ENCODE measurements at places on chromosomes 7 and 10.

- DNase-seq: no peak
Observed at GRCh38 chr10:26156019-26156418, 60.6 kb upstream of the GAD2 start.

- no peak for DNase-seq
Observed at GRCh38 chr10:78552261-78552811, 516.4 kb upstream of the ZMIZ1 start.

DNA sequence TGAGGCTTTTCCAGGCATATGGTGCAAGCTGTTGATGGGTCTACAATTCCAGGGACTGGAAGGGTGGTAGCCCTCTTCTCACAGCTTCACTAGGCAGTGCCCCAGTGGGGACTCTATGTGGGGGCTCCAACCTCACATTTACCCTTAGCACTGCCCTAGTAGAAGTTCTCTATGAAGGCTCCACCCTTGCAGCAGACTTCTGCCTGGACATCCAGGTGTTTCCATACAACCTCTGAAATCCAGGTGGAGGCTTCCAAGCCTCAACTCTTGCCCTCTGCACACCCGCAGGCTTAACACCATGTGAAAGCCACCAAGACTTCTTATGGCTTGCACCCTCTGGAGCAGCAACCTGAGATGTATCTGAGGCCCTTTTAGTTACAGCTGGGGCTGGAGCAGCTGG lies 87.8 kb downstream of the ZNF777 start:
- DNase-seq: no peak

DNA sequence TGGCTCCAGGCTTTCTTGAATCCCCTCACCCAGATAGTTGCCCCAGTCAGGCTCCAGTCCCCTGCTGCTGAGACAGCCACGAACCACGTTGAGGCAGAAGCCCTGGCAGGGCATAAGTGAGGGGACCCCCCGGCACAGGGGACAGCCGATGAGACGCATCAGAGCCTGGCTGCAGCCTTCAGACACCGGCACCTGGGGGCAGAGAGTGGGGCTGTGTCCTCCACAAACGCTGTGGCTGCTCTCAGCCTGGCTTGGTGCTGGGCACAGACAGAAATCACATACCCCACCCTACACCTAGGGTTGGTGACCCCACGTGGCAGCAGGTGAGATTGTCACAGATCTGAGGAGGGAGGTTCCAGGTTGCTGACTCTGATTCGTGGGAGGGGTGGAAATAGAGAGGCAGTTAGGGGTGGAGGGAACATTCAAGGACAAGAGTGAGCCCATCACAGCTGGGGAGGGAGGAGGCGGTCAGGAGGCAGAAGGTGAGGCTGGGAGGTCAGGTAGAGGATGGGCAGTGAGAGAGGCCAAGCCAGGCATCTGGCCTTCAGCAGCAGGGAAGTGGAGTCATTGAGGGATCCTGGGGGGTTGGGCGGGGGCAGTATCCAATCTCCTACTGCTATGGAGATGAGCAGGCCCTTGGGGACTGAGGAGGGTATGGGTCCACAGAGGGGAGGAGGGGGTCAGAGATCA lies 3.2 kb downstream of the GPC2 start:
- no peak for DNase-seq

Data from NCI-H2171 treated with DMSO at 0.1 percent for 48 hours (cell line).